Suppressor macrophage (primary cell): ENCODE measurements at places on chromosomes 2 and 18.

DNA sequence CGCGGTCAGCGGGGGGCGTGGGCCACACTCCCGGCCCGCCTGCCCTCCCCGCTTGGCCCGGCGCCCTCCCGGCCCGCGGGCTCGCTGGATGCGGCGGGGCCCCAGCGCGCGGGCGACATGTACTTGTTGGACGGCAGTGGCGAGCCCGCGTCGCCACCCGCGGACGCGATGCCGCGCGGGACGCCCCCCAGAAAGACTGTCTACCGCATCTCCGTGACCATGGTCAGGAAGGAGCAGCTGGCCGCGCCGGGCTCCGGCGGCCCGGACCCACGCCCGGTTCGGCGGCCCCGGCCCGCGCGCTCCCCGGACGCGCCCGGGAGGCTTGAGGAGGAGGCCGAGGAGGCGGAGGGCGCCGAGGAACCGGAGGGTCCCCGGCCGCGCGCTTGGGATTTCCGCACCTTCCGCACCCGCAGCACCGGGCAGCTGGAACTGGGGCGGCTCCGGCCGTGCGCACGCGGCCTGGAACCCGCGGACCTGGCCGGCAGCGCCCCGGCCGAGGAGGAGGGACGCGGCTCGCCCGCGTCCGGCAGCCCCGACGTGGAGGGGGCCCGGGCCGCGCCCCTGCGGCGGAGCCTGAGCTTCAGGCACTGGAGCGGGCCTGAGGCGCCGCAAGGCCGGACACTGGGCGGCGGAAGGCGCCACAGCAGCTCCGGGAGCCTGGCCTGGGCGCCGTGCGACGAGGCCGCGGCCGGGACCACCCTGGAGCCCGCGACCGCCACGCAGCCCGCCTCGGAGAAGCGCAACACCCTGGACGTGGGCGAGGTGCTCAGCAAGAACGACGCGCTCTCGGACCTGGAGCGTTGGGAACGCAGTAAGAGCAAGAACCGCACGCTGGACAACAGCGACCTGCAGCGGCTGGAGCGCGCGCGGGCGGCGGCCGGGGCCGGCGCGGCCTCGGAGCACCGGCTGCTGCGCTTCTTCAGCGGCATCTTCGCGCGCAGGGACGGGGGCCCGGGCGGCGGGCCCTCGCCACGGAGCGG is 176.4 kb downstream of the AGAP1 start:
- DNase-seq = peak; percentile 8

- peak; percentile 44 for DNase-seq
Observed at GRCh38 chr2:175282300-175282699, 100.8 kb upstream of the ATP5MC3 start.

DNA sequence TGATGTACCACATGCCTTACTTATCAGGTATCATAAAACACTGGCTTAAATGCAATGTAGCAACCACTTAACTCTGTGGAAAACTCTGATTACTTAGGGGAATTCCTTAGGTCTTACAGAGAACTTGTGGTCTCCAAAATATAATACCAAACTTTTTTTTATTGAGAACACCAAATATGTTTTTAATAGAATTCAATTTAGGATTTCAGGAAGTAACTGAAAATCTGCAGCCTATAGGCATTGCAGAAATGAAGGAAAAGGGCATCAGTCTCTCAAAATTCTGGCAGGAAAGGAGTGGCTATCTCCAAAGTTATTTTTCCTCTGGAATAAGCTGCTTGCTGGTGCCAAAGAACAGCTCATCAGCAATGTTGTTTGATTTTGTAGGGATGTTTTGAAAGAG is 105.3 kb upstream of the UGP2 start:
- DNase-seq = no peak

DNA sequence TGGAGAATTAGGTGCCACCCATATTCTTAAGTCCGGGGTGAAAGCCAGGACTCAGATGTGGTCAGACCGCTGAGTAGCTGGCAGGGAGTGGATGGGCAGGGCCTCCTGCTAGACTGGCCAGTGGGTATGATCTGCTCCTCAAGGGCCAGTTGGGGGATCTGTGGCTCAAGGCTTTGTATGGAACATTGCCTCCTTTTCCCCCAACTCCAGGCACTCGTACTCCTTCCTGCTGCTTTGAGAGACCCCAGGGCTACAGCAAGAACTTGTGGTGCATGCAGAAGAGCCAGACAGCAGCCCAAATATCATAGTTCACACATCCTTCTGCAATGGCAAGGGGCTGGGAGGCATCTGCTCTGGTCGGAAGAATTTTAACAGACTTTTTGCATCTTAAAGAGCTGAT is 61.7 kb downstream of the PDCL3 start:
- no peak for DNase-seq

GRCh38 chr2:65655000-65655399 is 222.6 kb upstream of the SPRED2 start:
- no peak for DNase-seq

- no peak for DNase-seq
Observed at GRCh38 chr18:13120255-13120654, 98.3 kb upstream of the LDLRAD4 start.

- DNase-seq = no peak
Observed at GRCh38 chr18:12372406-12372805, 4.6 kb downstream of the AFG3L2 start.
